ENCODE measurements at places on chromosomes 16 and 17.

GRCh38 chr17:19724501-19725420 lies 8.4 kb upstream of the SLC47A2 start:
- no peak for DNase-seq

DNA sequence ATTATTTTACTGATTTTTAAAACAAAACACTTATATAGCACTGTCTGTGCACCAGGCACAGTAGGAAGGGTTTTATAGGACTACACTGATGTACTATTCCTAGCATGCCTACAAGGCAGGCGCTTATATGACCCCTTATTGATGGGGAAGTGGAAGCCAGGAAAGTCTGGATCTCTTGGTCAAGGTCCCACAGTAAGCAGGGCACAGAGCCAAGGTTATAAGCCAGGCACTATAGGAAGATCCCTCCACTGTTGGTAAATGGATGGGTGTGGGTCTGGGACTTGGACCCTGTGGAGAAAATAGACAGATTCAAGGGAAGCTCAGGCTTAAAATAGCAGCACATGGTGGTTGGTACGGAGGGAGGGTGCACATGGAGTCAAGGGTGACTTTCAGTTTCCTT lies 59.1 kb upstream of the PLCG2 start:
- no peak for DNase-seq

GRCh38 chr17:34997355-34997862 lies 17.1 kb downstream of the LIG3 start:
- no peak for DNase-seq

GRCh38 chr16:4570688-4571321 lies 14.7 kb downstream of the C16orf96 start:
- no peak for DNase-seq

GRCh38 chr16:381012-381788 lies 578 bp downstream of the PGAP6 start:
- no peak for DNase-seq

- no peak for DNase-seq
Measured at GRCh38 chr16:78993346-78993745, 607.2 kb downstream of the MAF start.

GRCh38 chr17:41977991-41978390 lies 11.4 kb downstream of the CNP start:
- DNase-seq = no peak

- no peak for DNase-seq
Measured at GRCh38 chr17:10118788-10119130, 79.6 kb downstream of the GAS7 start.

DNA sequence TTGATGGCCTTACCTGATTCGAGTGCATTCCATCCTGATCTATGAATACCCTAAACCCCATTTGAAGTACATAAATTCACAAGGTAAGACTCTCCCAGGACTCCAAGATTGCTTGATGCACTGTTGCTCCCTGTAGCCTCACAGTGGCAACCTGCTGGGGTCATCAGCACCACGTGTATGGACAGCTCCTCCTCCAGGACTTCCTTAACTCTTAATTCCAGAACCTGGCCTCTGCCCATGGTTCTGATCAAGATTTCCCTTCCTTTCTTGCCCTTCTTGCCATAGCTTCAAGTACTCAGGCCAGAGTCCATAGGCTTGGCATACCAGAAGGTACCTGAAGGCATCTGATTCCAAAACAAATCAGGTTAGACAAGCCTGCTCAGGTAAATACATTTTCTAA lies 34.0 kb upstream of the NLK start:
- no peak for DNase-seq

- no peak for DNase-seq
Measured at GRCh38 chr16:67259705-67260104, 10.9 kb downstream of the SLC9A5 start.

DNA sequence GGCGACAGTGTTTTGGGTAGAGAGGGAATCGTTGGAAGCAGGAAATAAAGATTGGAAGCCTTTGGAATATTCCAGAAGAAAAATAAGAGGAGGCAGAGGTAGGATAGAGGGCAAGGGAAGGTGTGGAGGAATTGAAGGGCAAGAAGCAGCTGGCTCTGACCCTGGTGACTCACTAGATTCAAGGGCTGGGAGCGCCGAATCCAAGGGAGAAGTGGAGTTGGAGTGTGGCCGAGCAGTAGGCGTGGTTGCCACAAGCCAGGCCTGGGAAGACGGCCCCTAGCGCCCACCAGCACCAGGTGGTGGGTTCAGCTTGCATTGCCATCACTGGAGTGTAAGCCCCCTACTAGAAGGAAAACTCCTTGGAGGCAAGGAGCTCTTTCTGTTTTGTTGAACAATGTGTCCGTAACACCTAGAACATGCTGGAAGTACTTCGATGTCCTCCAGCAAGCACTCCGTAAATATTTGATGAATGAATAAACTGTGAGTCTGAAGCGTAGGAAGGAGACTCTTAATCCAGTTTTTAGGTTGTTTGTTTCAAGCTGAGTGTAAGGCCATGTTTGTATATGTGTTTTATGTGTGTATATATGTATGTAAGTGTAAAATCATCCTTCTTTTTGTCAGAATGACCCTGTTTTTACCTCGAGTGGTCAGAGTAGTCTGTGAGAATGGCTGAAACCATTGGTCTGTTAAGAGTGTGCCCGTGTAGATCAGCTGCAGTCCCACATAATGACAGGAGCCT lies 139.5 kb downstream of the CMIP start:
- DNase-seq = no peak

GRCh38 chr17:55273579-55274354 lies 9.0 kb downstream of the HLF start:
- DNase-seq = peak; percentile 91

DNA sequence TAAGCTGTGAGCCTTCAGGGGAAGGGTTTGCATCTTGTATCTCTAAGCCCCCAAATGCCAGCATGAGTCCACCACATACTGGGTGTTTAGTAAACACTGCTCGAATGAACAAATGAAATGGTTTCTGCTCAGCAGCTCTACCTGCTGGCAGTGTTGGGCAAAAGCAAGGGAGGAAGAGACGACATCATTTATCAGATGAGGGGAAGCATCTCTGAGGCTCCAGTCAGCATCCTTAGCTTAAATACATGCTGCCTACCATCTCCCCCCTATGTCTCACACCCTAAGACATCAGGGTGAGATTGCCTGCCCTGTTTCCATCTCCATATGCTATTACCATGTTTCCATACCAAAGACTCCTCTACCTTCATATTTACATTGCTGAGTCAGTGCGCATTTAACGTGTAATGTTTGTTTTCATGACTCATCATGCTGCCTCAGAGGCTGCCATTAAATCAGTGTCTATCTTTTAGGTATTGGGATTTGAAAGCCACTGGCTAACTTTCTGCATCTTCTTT lies 379.8 kb downstream of the UTP18 start:
- no peak for DNase-seq

DNA sequence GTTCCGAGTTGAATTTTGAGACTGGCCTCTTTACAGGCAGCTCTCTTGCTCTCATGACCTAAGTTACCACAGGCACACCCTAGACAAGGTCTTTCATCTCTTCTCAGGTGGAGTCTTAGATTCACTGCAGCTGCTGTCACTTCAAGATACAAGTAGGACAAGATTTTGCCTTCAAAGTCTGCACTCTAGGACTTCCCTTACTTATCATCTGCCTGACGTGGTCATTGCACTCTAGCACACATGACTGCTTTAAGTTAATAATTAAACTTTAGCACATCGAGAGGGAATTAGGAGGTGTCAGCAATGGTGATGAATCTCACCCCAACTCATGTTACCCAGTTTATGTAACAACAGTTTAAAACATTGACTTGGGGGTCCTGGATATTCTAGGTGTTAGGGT lies 25.6 kb downstream of the RNF135 start:
- no peak for DNase-seq

DNA sequence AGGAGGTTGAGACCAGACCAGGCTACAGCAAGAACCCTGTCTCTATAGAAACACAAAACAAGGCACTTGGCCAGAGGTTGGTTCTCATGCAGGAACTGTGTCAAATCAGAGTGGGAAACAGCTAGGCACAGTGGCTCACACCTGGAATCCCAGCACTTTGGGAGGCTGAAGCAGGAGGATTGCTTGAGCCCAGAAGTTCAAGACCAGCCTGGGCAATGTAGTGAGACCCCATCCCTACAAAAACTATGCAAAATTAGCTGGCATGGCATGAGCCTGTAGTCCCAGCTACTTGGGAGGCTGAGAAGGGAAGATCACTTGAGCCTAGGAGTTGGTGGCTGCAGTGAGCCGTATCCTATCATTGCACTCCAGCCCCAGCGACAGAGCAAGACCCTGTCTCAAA lies 1.7 kb downstream of the UNKL start:
- DNase-seq = no peak

DNA sequence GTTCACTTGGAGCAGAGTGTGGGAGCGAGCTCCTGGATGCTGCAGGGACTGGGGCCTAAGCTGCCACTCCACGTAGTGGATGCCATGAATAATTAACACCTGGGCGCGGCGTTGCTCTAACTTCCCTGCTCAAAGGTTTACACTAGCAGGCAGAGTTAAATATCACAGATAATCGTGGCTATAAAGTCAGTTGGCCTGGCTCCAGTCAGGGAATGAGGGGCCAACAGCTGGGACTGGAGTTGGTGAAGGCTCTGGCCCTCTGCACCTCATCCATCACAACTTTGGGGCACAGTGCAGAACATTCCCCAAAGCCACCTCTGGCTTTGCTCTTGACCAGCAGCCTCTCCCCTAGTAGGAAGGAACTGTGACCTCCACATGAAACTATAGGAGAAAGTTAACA lies 10.9 kb downstream of the HOXB4 start:
- DNase-seq = no peak

DNA sequence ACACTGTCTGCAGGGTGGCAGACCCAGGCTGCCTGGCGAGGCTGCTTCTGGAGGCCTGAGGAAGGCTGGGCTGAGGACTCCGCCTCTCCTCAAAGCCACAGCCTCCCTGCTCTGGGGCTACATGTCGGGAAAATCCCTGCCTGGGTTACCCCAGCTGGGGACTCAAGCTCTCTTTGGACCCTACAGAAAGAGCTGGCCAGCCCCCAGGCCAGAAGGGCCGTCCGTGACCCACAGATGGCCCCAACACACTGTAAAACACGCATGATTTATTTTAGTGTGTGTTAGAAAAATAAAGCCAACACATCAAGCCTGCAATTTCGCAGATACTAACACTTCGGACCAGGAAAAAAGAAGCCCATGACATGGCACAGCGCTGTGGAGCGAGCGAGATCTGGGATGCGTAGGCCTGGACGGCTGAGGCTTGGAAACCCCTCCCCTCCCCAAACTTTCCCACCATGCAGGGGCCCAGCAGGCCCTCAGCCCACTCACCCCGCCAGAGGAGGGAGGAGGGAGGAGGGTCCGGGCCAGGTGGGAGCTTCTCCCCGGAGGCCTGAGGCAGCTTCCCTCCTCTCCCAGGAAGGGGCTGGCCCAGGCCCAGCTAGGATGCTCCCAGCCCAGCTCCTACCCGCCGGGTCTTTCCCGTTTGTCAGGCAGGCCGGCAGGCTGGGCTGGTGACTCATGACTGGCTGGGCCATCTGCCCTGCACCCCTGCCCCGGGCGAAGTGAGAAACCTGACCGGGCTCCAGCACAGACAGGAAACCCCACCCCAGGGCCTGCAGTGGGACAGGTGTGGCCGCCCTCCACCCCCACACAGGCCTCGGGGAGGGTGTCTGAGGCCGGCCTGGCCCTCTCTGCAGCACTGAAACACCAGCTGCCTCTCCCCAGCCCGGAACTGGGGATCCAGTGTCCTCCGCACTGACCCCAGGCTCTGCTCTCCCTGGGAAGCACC lies 34.1 kb upstream of the SLC38A10 start:
- DNase-seq = no peak
